Activated T-helper 2 cell treated with anti-CD3 and anti-CD28 coated beads, Interferon-gamma antibody, Interleukin-2, Interleukin-4, amounts not matched to agents 10 μg/mL and 5 μg/mL and 100 μg/mL, durations not matched to agents 14 hours and 24 hours and 36 hours (primary cell): ENCODE measurements at places on chromosomes 6 and 20. TPM values are rescaled to one million over a fixed set of nuclear protein-coding genes. Genes with fewer than 3 reads are reported as not detected.

The PHACTR2 gene
- total RNA-seq, result 41.0 and 45.4 TPM in 2 replicates

The MEI4 gene
- not detected in 2 replicates for total RNA-seq

The RAB44 gene
- not detected in 2 replicates for total RNA-seq

The TMEM74B gene
- total RNA-seq, result 1.2 and 1.6 TPM in 2 replicates

The MED20 gene
- total RNA-seq, result 23.7 and 24.3 TPM in 2 replicates

The AIF1 gene
- total RNA-seq, result 71.8 and 78.2 TPM in 2 replicates

The PRR18 gene
- 0.14 and 0.25 TPM in 2 replicates for total RNA-seq

The TPBG gene
- total RNA-seq, result 0.07 TPM in 1 of 2 replicates, not detected in the other

The PEX3 gene
- total RNA-seq, result 21.4 and 23.6 TPM in 2 replicates

The OLIG3 gene
- not detected in 2 replicates for total RNA-seq

The GLP1R gene
- total RNA-seq, result 0.05 and 0.14 TPM in 2 replicates

The VSTM2L gene
- total RNA-seq, result 0.23 TPM in 1 of 2 replicates, not detected in the other

The MAPK13 gene
- total RNA-seq, result 34.7 and 37.5 TPM in 2 replicates

The PTGIS gene
- 31.0 and 31.3 TPM in 2 replicates for total RNA-seq

The ETV7 gene
- total RNA-seq, result 0.51 and 0.57 TPM in 2 replicates

The STMND1 gene
- total RNA-seq, result not detected in 2 replicates

The KDM1B gene
- 9.7 and 9.9 TPM in 2 replicates for total RNA-seq

The SLC2A10 gene
- total RNA-seq, result not detected in 2 replicates

The CTAGE9 gene
- total RNA-seq, result not detected in 2 replicates

The BPIFB4 gene
- not detected in 2 replicates for total RNA-seq

The CDSN gene
- total RNA-seq, result not detected in 2 replicates

The GPR63 gene
- 4.5 and 5.0 TPM in 2 replicates for total RNA-seq

The PPP1R3G gene
- total RNA-seq, result 0.11 and 0.16 TPM in 2 replicates

The CLVS2 gene
- not detected in 2 replicates for total RNA-seq

The EDN1 gene
- total RNA-seq, result 0.09 TPM in 2 replicates

The TPD52L2 gene
- 62.5 and 66.7 TPM in 2 replicates for total RNA-seq

The FGD2 gene
- 0.64 and 0.87 TPM in 2 replicates for total RNA-seq

The CCM2L gene
- total RNA-seq, result not detected in 2 replicates
